H1 (cell line): ENCODE measurements at places on chromosomes 6 and 20.
A peak's percentile ranks its signal among the peaks of the same experiment; 100 is the strongest.

GRCh38 chr6:27809939-27810767 is 102.0 kb downstream of the OR2B2 start:
- DNase-seq, result peak; percentile 78

DNA sequence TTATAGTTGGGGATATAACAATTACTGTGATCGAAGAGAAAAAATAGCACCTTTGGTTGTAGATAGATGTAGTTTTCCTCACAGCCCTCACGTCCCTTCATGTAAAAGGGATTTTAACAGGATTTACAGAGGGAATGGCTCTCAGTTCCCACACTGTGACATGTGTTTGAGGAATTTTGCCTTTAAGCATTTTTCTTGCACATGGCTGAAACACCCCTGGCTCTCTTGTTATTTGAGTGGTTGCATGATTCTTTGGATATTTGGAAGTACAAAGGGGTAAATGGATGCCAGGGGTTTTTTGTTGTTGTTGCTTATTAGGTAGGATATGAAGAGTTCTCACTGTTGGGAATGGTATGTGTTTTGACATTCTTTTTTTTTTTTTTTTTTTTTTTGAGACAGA is 48.2 kb downstream of the JAG1 start:
- DNase-seq, result no peak

DNA sequence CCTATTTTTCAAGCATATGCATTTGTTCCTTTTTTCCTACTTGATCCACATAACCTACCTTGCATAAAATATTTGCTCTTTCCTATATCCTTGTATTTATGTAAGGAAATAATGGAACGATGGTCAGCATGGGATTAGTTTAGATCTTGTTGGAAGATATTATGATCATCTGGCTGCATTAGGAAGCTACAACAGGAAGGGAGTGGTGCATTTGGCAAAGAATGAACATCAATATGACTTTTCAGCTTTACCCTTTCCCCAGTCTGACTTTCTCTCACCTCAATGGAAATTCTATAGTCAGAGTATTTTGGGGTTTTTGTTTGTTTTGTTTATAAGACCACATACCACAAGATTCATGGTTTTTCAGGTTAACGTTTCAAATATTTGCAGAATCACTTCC is 66.0 kb downstream of the HS3ST5 start:
- DNase-seq, result no peak

DNA sequence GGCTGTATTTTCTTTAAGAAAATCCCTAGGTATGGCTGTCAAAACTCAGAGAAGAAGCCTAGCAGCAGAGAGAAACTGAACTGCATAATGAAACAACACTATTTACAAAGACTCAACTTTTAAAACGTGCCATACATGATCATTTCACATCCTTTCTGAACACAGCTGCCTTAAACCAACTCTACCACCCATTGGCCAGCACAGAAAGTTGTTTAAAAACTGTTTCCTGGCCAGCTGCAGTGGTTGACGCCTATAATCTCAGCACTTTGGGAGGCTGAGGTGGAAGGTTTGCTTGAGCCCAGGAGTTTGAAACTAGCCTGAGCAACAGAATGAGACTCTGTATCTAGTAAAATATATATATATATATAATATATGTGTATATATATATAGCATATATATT is 336.4 kb upstream of the SOX4 start:
- DNase-seq, result no peak

- no peak for DNase-seq
Observed at GRCh38 chr6:163289447-163289846, 125.1 kb upstream of the QKI start.
